ENCODE measurements at places on chromosomes 3 and 15.

- DNase-seq: no peak
Observed at GRCh38 chr3:167662919-167663400, 9.2 kb upstream of the WDR49 start.

DNA sequence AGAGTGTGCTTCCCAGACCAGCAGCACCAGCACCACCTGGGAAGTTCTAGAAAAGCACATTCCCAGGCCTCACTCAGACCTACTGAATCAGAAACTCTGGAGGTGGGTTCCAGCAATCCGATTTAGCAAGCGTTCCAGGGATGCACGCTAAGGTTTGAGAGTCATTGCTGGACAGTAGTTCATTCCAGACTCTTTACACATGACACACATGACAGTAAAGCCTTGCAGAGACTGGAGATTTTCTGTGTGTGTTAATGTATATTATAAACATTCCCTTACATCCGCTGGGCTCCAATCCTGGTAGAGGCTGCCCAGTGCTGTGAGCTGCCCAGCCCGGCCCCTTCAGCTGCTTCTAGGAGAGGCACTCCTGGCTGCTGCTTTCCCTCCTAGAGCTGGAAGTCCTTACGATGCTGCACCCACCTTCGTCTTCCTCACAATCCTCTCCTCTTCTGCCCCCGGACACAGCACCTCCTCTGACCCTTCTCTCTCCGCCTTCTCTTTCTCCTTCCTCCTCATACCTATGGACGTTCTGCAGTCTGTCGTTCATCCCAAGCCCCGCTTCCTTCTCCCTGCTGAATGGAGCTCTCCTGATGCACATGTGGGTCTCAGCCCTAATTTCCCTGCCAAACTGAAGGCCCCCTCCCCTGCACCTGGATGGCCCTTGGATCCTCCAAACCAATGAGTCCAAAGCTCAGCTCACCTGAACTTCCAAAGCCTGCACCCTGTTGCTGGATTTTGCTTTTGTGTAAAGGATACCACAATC, 44.4 kb downstream of the ITGA11 start:
- DNase-seq: no peak

DNA sequence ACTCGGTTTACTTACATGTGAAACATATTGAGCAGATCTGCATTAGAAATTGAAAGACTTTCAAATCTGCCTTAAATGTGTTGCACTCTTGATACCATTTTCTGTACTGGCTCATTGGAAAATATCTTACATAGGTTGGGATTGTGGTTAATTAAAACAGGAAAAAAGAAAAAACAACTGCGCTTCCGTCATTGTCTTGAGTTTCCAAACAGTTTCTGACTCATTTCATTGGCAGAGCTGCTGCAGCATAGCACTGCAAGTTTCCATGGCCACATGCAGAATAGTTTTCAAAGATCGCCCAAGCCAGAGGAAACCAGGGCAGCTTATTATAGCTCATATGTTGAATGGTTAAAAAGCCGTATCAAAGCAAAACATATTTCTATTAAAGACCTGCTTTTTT, 446.6 kb upstream of the BCHE start:
- DNase-seq: no peak

- DNase-seq: no peak
Observed at GRCh38 chr3:101962055-101962454, 112.7 kb downstream of the NFKBIZ start.

DNA sequence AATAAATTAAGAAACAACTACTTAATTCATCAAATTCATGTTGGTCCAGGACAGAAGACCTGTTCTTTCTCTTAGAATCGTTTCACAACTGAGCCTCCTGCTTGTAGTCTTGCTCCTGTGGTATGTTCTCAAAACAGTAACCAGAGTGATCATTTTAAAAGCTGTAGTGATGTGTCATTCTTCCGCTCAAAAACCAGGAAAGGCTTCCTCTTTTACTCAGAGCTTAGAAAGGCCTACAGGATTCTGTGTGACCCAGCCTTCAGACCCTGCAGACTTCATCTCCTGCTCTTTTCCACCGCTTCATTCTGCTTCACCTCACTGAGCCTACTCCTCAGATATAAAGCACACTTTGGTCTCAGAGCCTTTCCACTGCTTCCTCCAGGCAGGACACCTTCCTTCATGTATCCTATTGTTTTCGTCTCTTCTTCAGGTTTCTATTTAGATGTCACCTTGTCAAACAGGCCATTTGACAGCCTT, 22.7 kb downstream of the ST6GAL1 start:
- DNase-seq: no peak

- no peak for DNase-seq
Observed at GRCh38 chr3:154762486-154762885, 317.6 kb upstream of the MME start.

- DNase-seq: no peak
Observed at GRCh38 chr15:59595434-59595915, 16.1 kb upstream of the GCNT3 start.

GRCh38 chr3:44058868-44059203, 182.8 kb upstream of the TOPAZ1 start:
- DNase-seq: no peak

- no peak for DNase-seq
Observed at GRCh38 chr3:169998668-169999131, 32.1 kb downstream of the SEC62 start.

- no peak for DNase-seq
Observed at GRCh38 chr15:34336991-34337556, 507 bp downstream of the SLC12A6 start.

DNA sequence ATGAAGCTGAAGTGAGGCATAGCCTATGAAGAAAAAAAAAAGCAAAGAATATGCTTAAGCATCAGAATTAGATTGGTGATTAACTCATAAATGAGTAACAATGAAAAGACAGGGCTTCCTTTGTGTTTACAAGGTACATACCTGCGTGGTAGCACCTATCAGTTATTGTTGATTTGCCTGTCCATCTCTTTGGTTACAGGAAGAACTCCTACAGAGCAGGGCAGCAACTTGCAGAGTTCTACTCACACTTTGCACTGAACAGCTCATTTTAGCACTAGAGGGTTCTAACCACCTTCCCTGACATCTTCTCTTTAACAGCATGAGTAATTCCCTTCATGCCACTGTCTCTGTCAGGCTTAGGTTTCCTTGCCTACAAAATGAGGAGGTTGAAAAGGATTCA, 166.0 kb downstream of the DPH6 start:
- DNase-seq: no peak

GRCh38 chr15:84811828-84812227, 5.3 kb upstream of the ALPK3 start:
- DNase-seq: no peak

- peak; percentile 85 for DNase-seq
Observed at GRCh38 chr15:93088981-93089726, at the start of gene RGMA. TSS of gene RGMA (minus strand) at chr15:93089211. CDS start at chr15:93088932, 279 bp downstream.

- DNase-seq: no peak
Observed at GRCh38 chr15:88312941-88313579, 56.5 kb upstream of the NTRK3 start.

DNA sequence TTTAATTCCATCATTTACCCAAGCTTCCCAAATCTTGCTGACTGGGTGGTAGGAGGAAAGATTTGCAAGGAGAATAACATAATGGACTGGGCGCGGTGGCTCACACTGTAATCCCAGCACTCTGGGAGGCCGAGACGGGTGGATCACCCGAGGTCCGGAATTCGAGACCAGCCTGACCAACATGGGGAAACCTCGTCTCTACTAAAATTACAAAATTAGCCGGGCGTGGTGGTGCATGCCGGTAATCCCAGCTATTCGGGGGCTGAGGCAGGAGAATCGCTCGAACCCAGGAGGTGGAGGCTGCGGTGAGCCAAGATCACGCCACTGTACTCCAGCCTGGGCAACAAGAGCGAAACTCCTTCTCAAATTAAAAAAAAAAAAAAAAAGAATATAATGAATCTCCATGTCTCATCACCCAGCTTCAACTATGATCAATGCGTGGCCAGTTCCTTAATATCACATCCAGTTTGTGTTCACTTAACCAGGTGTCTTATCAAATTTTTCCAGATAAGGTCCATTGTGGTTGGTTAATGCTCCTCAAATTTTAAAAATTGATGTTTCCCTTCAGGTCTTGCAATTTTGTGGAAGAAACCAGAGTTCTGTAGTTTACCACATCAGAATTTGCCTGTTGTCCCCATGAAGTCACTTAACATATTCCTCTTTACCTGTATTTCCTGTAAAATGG, 1.3 kb upstream of the ABCF3 start:
- DNase-seq: no peak

DNA sequence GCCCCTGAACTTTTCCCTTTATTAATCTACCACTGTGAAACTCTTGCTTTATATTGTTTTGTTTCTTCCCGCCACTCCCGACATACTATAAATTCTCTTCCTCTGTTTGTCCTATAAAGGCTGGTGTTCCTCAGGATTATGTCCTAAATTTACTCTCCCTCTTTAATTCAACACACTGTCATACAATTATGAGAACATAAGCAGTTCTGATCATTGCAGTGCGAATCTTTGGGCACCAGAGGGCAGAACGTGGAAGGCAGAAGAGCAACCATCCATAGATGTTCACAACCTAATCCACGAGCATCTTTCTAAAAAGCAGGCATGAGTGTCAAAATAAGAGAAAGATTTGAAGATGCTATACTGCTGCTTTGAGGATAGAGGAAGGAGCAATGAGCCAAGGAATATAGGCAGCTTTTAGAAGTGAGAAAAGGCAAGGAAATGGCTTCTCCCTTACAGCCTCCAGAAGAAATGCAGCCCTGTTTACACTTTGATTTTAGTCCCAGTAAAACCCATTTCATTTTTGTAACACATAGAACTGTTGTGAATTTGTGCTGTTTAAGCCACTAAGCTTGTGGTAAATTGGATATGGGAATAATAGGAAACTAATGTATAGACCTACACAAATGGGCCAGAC, 179.4 kb downstream of the GBE1 start:
- DNase-seq: peak; percentile 11

DNA sequence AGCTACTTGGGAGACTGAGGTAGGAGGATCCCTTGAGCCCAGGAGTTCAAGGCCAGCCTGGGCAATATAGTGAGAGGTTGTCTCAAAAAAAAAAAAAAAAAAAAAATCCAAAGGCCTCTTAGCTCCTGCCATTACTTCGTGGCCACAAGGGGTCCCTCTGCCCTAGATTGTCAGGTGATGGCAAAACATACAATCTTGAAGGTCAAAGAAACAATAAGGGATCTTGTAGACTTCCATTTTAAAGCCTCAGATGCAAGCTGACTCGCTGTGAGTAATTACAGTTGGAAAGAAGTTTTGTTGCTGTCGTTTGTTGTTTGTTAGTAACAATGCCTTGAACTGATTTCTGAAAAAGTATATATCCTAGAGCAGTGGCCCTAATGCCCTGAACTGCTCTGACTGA, 55.9 kb upstream of the PLCL2 start:
- no peak for DNase-seq

- no peak for DNase-seq
Observed at GRCh38 chr3:188534633-188535032, 380.7 kb downstream of the LPP start.

DNA sequence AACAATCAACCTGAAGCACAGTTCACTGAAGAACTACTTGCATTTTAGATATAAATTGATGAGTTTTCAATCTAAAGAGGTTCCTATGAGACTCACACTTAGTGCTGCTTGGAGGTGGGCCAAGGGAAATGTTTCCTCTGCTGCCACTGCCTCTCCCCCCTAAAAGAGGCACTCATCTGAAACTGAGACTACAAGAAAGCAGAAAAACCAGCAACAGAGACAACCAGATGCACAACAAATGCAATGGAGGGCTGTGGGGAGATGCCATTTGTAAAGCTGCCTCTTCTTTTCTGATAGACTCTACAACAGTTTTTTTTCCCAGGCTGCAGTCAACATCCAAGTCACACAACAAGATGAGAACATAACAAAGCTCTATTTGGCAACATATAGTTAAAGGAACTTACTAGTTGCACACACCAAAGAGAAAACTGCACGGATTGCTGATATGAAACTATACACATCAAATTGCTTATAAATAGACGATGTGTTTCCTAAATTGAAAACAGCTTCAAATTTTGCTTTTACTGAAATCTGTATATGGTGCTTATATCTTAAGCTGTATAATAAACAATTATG, 11.0 kb downstream of the TSPAN3 start:
- DNase-seq: no peak

- no peak for DNase-seq
Observed at GRCh38 chr15:60454824-60455223, 24.1 kb downstream of the ICE2 start.

DNA sequence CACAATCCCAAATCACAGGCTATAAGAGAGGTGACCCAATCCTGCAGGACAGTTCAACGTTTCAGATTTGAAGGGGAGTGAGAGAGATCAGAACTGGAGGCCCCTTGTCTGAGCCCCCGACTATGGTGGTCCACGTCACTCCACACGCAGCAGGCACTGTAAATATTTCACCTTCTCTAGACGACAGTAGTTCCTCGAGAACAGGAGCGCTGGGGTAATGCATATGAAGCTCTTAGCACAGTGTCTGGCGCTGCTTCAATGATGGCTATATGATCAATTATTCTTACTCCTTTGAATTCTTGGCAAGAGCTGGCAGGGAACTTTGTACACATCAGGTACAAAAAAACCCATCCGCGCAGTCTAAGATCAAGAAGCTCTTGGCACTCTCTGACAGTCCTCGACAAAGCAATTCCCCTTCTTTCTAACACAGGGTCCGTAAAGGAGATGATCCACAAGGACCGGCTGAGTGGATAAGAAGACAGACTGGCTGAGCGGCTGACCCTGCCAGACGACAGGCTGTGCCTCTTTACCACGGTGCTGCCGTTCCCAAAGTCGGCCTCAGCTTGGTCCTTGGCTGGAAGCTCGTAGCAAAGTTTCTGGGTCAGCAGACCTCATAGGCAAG, 522 bp upstream of the NRROS start:
- DNase-seq: no peak

DNA sequence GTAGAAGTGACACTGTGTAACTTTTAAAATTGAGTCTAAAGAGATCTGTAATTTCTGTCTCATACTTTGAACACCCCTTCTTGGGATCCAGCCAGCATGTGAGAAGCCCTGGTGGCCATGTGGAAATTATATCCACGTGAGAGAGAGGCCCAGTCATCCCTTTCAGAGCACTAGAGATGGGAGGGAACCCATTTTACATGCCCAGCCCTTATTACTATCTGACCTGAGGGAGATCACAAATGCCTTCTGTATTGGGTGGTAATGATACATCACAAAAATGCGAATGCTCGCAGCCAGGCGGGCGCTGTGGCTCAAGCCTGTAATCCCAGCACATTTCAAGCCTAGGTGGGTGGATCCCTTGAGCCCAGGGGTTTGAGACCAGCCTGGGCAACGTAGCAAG, 27.3 kb upstream of the TRAK1 start:
- DNase-seq: peak; percentile 51

GRCh38 chr3:114716916-114717315, 423.1 kb downstream of the TIGIT start:
- DNase-seq: no peak

GRCh38 chr15:40558952-40559742, 5.7 kb downstream of the CCDC32 start:
- DNase-seq: peak; percentile 23

- DNase-seq: no peak
Observed at GRCh38 chr15:85690561-85691231, 104.0 kb downstream of the KLHL25 start.

DNA sequence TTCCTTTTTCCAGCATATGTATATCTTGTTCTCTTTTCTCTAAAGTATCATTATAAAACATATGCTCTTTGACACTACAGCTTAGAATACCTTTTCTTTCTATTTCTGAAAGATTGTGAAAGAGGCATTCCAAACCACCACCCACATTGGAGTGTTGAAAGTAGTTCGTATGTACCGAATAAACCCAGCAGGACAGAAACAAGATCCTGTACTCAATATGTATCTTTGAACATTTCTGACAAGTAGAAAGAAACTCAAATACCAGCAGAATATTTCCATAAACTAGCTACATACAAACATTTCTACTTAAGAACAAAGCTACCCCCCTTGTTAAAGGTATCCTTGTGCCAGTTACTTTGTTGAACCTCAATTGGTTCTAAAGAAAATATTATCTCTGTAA, 415.3 kb upstream of the ALCAM start:
- DNase-seq: no peak
